ENCODE measurements at places on chromosomes 7 and 10. TPM values are rescaled to one million over a fixed set of nuclear protein-coding genes. Genes with fewer than 3 reads are reported as not detected.

The GRB10 gene
- 2.8 TPM for total RNA-seq

The KIF11 gene
- 39.9 TPM for total RNA-seq

The ZNF425 gene
- 2.2 TPM for total RNA-seq

The SLF2 gene
- total RNA-seq: 26.3 TPM

DNA sequence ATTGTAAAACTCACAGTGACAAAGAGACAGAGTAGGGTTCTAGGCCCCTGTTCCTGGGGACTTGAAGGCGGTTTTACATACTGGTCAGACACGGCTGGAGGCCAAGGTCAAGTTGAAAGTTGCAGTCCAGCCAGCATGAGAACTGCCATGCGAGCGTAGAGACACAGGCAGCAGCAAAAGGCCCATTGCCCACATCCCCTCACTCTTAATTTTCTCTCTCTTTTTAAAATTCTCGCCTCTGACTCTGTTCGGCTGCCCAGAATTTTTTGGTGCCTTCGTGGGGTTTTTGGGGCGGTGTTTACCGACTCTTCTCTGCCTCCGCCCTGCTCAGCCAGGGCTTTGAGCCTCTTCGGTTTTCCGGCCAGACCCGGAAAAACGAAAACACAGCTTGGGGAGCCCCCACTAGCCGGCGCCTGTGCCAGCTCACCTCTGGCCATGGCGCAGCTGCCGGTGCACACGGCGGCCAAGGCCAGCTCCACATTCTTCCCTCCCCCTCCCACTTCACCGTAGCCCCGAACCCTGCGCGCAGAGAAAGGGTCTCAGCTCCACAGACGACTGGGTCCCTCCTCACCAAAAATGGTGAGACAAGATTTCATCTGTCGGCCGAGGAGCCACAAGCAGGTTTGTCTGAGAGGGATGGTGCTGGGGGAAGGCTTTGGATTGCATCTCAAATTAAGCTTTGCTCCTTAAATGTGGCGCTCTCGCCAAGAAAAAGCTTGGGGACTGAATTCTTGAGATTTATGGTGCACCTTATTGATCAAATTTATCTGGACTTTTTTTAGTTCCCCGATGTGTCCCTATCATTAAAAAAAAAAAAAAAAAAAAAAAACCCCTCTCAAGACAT is 2.3 kb upstream of the HOXA13 start:
- DNase-seq: no peak

- DNase-seq: no peak
Measured at GRCh38 chr10:16509996-16510395, 11.7 kb downstream of the C1QL3 start.

The FOXK1 gene
- 6.4 TPM for total RNA-seq

DNA sequence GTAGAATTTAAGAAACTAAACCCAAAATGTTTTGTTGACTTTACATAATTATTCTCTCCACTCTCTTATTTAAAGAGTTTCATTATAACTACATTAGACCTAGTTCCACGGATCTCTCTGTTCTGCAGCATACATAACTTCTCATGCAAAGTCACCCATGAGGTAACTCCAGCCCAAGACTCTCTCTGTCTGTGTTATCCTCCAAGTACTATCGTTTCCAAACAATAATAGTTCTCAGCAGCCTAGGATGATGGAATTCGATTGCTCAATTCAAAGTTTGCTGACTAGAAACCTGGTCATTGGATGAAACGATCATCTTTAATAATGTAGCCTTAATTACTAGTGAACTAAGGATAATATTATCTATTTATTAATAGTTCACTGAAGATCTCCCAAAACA is 203.1 kb upstream of the PTN start:
- no peak for DNase-seq
